ENCODE measurements at places on chromosomes 16 and 17.

- no peak for DNase-seq
Observed at GRCh38 chr16:54715011-54715410, 215.7 kb upstream of the IRX5 start.

- DNase-seq: no peak
Observed at GRCh38 chr17:59762824-59763374, 55.4 kb downstream of the VMP1 start.

- no peak for DNase-seq
Observed at GRCh38 chr17:32136856-32137255, 5.4 kb upstream of the RHOT1 start.

GRCh38 chr17:59230764-59231163 is 10.5 kb downstream of the GDPD1 start:
- no peak for DNase-seq
